ENCODE measurements at places on chromosomes 12 and 14. TPM values are rescaled to one million over a fixed set of nuclear protein-coding genes. Genes with fewer than 3 reads are reported as not detected.

The SIRT4 gene
- total RNA-seq: 0.90 TPM

The DPF3 gene
- 0.13 TPM for total RNA-seq

The PLEKHD1 gene
- 0.02 TPM for total RNA-seq

The GALNT6 gene
- 3.1 TPM for total RNA-seq

The TMX1 gene
- 34.1 TPM for total RNA-seq

The MYL2 gene
- total RNA-seq: 0.88 TPM

The ADSS1 gene
- 7.2 TPM for total RNA-seq

The IFNG-AS1 gene
- not detected for total RNA-seq

The CABP1 gene
- total RNA-seq: 0.10 TPM

The PAPLN gene
- 5.6 TPM for total RNA-seq

The PRR4 gene
- 1.6 TPM for total RNA-seq

The RIPK3 gene
- total RNA-seq: not detected

The KLRG1 gene
- 2.5 TPM for total RNA-seq

The KCNK13 gene
- total RNA-seq: 0.10 TPM

The OASL gene
- total RNA-seq: 2.5 TPM

The CD4 gene
- not detected for total RNA-seq

The LHX5 gene
- total RNA-seq: not detected

The LRTM2 gene
- not detected for total RNA-seq

The WNK1 gene
- 118 TPM for total RNA-seq

The GPR135 gene
- total RNA-seq: 0.70 TPM

The KRT7 gene
- total RNA-seq: 5,590 TPM

The ATXN2 gene
- total RNA-seq: 49.9 TPM

The SMIM41 gene
- total RNA-seq: not detected

The PYGL gene
- 129 TPM for total RNA-seq

The C12orf54 gene
- not detected for total RNA-seq

The ZDHHC17 gene
- total RNA-seq: 10.7 TPM

The IGFBP6 gene
- total RNA-seq: 242 TPM

The KLRC4 gene
- total RNA-seq: not detected

The ARHGAP9 gene
- 0.17 TPM for total RNA-seq

The TDRD9 gene
- 0.25 TPM for total RNA-seq

The APOF gene
- not detected for total RNA-seq

The NPFF gene
- total RNA-seq: not detected

The INSM2 gene
- total RNA-seq: not detected

The CAPZA3 gene
- not detected for total RNA-seq

The GDF3 gene
- not detected for total RNA-seq

The MRPL51 gene
- 322 TPM for total RNA-seq

The CACNA2D4 gene
- total RNA-seq: not detected

The PLBD1 gene
- total RNA-seq: 4.6 TPM

The TROAP gene
- total RNA-seq: 81.1 TPM

The MYH6 gene
- 0.13 TPM for total RNA-seq

The RFX4 gene
- total RNA-seq: not detected

The SERPINA1 gene
- 1.7 TPM for total RNA-seq

The PTGER2 gene
- total RNA-seq: 3.3 TPM

The ARMH4 gene
- 0.46 TPM for total RNA-seq

Measured in A549 treated with Hydrocortisone at 1 μM for 4 hours (cell line).